Head of caudate nucleus (tissue), 42 donors: ENCODE measurements at places on chromosomes 2 and 18.

DNA sequence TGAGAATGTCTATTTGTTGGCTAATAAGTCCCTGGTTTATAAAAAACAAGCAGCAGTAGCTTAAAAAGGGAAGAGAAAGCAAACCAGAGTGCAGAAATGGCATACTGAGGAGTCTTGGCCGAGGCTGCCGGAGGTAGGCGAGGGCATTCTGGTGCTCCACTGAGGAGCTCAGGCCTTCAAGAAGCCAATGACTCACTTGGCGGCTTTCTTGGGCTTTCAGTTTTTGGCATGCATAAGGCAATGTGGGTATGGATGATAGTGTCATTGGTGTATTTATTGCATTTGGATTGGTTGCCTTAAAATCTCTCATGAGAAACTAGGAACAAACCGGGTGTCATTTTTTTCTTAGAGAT is 119.6 kb upstream of the ARL5A start:
- DNase-seq = peak; percentile 51

DNA sequence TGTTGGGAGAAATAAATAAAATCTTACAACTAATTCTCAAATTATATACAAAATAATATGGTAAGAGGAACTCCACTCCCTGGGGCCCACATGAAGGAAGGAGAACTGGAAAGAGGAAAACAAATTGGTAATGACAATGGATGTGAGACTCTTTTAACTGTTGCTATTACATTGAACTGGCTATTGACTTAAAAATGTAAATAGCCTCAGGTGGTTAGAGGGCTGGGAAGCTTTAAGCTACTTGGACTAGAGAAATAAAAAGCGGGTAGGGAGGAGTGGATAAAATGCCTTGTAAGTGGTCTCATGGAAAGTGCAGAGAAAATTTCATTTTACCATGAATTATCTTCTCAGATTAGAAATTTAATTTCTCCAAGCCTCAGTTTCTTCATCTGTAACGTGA is 64.1 kb downstream of the KCNJ3 start:
- no peak for DNase-seq

GRCh38 chr2:100976061-100976460 is 26.0 kb upstream of the RPL31 start:
- no peak for DNase-seq

- no peak for DNase-seq
Measured at GRCh38 chr2:239073270-239073669, 225.4 kb downstream of the TWIST2 start.

- DNase-seq = no peak
Measured at GRCh38 chr2:29987146-29987545, 65.8 kb upstream of the ALK start.

DNA sequence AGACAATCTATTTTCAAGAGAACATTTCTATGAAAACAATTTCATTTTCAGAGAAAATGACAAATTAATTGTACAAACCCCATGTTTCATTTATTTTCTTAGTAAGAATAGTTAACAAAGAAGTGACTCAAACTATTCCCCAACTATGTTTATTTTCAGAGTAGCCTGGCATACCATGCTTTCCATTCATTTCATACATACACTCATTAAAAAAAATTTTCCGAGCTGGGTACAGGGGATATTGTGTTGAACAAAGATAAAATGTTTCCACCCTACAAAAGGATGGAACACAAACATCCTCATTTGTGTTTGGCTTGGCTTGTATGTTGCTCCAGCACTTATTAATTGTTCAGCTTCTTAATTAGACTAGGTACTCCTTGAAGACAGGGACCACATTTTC is 331.4 kb downstream of the EXOC6B start:
- no peak for DNase-seq

- DNase-seq = no peak
Measured at GRCh38 chr18:75809926-75810255, 382.4 kb upstream of the SMIM21 start.

GRCh38 chr2:132374551-132374950 is 42.1 kb upstream of the GPR39 start:
- DNase-seq = no peak

DNA sequence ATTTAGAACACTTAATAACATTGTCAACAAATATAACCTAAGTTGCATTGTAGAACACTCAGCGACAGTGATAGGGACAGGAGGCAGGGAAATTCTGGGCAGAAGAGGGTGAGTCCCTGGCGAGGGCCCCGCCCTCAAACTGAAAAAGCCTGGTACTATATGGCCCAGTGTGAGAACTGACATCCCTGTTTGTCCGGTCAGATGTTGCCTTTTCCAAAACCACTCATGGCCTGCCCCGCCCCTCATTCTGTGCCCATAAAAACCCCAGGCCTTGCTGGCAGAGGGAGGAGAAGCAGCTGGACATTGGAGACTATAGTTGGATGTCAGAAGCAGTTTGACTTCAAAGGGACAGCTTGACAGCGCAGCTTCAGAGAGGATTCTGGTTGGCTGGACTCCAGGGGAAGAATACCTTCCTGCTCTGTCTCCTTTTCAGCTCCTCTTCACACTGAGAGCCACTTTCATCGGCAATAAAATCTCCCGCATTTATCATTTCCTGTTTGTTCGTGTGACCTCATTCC is 47.0 kb downstream of the FAM117B start:
- DNase-seq = no peak

DNA sequence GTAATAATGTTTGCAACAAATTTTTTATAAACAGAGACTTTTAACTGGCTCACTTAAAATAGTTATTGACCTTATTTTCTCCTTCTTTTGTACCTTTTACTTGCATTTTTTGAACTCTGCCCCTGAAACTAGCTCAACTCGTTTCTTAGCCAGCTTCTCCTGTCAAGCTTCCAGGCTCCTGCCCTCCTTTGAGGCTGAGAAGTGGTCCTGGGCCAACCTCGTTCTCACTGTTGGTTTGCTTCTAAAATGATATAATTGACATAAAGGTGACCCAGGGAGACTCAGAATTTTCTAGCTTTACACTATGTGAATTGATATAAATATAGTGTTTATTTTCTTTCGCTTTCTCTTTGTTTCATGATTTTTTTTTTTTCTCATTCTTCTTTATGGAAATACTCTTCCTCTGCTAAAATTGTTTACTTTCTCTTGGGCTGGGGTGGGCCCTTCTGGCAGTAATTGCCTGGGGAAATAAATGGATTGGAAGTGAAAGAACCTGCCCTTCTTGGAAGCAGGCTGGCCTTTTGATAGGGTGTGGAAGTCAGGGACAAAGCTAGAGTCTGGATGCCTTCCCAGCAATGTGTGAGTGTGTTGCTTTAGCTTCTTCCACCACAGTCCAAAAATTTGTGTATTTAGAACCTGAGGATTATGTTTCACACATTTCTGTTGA is 30.7 kb downstream of the GPD2 start:
- DNase-seq = peak; percentile 26

DNA sequence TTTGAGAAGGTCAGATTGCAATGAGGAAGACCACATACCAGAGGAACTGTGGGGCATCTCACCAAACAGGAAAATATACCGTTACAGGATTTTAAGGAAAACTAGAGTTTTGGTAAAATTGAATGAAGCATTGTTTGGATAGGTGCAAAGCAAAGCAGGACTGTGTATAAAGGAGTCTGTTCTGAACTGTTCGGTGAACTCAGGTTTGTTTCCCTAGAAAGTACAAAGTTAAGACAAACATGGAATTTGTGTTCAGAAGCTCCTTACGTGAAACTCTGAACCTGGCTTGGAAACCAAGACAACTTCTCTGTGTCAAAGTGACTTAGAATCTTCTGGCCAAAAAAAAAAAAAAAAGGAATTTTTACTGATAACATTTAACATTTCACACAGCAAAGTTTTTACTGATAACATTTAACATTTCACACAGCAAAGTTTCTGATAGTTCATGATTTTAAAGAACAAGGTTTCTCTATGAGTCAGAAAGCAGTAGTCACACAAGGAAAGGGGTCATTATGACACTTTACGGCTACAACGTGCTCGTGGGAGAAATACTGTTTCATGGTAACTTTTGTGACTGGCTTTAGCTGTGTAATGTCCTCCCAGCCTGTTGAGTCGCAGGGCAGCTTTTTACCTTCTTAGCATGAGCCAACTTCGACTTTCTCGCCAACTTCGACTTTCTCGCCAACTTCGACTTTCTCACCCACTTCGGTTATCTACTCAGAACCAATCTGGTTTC is 21.2 kb upstream of the TET3 start:
- no peak for DNase-seq

- no peak for DNase-seq
Measured at GRCh38 chr2:128371648-128372345, 53.1 kb upstream of the HS6ST1 start.

GRCh38 chr2:99695130-99695943 is 205.5 kb upstream of the REV1 start:
- DNase-seq = no peak

DNA sequence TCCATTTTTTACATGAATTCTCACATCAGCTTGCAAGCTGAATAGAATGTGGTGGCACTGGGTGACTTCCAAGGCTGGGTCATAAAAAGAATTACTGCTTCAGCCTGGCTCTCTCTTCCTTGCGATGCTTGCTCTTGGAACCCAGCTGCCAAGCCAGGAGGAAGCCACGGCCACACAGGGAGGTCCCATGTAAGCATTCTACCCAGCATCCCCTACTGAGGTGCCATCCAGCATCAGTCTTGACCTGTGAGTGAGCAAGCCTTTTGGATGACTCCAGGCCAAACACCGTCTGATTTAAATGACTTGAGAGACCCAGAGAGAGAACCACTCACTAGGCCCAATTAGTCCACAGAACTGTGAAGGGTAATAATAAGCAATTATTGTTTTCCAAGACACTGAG is 750.3 kb upstream of the RAB6C start:
- no peak for DNase-seq

DNA sequence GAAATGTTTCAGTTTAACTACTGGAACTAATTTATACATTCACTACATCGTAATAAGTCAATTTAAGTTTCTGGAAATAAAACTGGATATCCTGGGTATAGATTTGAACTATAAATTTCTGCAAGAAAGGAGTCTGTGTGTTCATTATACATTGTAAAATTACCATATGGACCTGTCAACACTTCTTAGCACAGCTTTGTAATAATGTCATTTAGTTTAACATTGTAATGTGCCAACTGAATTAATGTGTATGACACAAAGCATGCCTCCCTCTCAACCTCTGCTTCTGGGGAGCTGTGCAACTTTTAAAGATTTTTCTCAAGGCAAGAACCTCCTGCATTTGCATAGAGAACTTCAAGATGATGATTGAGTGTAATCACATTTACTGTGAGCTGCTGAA is 213.7 kb upstream of the GALNT5 start:
- DNase-seq = no peak

- no peak for DNase-seq
Measured at GRCh38 chr18:62558015-62558663, 35.3 kb downstream of the ZCCHC2 start.

GRCh38 chr2:154827286-154827685 is 128.8 kb downstream of the KCNJ3 start:
- DNase-seq = no peak

GRCh38 chr2:15860051-15860663 is 80.2 kb upstream of the MYCN start:
- DNase-seq = no peak

- peak; percentile 51 for DNase-seq
Measured at GRCh38 chr2:217820904-217821303, 181.9 kb downstream of the TNS1 start.

GRCh38 chr2:30680121-30680520 is 127.1 kb downstream of the CAPN13 start:
- no peak for DNase-seq

DNA sequence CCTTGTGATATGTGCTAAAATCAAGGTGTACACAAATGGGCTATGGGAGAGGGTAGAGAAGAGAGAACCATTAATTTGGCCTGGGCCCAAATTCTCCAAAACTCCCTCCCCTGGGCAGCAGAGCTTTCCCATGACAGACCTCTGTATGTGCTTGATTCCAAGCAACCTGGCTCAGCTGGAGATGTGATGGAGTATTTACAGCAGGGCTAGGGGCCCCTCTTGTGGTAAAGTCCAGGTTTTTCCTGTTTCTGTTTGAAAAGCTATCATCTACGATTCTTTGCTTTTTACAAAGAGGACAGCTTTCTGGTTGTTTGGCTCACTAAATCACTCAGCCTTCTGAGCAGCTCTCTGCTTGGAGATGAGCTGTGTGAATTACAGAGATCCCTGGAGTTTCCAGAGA is 40.3 kb downstream of the KCNS3 start:
- no peak for DNase-seq

- no peak for DNase-seq
Measured at GRCh38 chr18:48152549-48152948, 222.1 kb upstream of the SMAD2 start.

GRCh38 chr2:201203916-201204654 is 21.1 kb downstream of the CASP10 start:
- no peak for DNase-seq

- DNase-seq = no peak
Measured at GRCh38 chr2:161416708-161417437, 776 bp downstream of the TBR1 start.

- no peak for DNase-seq
Measured at GRCh38 chr18:73520229-73520628, 627.4 kb downstream of the FBXO15 start.

- no peak for DNase-seq
Measured at GRCh38 chr18:24369426-24369825, 28.2 kb downstream of the OSBPL1A start.

- DNase-seq = peak; percentile 70
Measured at GRCh38 chr2:105329561-105330495, at the start of gene TGFBRAP1. Gene TGFBRAP1 (minus strand): TSS chr2:105329735. CDS start chr2:105308301, 21,434 bp downstream.

- DNase-seq = no peak
Measured at GRCh38 chr18:12828116-12829051, 55.7 kb downstream of the PTPN2 start.

GRCh38 chr2:147538088-147538487 is 306.7 kb upstream of the ACVR2A start:
- DNase-seq = no peak

GRCh38 chr2:120699292-120699691 is 36.4 kb upstream of the GLI2 start:
- DNase-seq = no peak

DNA sequence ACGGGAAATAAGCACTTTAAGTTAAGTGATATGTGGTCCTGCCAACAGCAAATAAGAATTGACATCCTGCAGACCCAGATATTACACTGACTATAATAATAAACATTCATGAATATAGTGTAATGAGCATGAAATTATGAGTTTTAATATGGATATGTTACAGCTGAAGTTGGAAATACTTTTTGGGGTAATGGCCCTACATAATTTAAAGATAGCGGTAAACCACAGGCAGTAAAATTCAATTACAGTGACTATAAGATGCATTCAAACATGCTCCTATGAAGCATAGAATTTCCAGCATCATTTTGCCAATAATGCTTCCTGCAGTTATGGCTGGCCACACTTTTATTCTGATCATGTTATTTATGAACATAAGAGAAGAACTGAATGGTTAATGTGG is 49.4 kb upstream of the LRRTM4 start:
- no peak for DNase-seq

GRCh38 chr2:162233197-162233596 is 10.0 kb downstream of the FAP start:
- DNase-seq = no peak

GRCh38 chr2:49261781-49262180 is 107.5 kb upstream of the FSHR start:
- no peak for DNase-seq
